Esophagus squamous epithelium (tissue), 5 donors: ENCODE measurements at places on chromosomes 3 and 15.

GRCh38 chr3:188305220-188305619, 151.3 kb downstream of the LPP start:
- no peak for DNase-seq

- DNase-seq = no peak
These were observed 149.1 kb downstream of the FNDC3B start for GRCh38 chr3:172188511-172188910.

DNA sequence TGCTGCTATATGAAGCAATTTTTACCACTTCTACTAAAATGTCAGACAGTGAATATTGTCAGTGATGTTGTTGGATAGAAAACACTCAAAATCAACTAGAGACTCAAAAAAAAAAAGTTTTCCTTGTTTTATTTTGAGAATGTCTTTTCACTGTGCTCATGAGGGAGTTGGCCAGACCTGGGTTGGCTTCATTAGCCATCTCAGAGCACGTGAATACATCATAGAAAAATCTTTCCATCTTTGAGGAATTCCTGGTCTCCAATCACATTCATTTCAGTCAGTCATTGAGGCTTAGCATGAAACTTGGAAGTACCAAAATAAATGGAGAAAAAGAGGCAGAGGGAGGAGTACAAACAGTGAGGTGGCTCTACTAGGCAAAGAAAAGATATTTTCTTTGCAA, 57.6 kb upstream of the CMSS1 start:
- no peak for DNase-seq

DNA sequence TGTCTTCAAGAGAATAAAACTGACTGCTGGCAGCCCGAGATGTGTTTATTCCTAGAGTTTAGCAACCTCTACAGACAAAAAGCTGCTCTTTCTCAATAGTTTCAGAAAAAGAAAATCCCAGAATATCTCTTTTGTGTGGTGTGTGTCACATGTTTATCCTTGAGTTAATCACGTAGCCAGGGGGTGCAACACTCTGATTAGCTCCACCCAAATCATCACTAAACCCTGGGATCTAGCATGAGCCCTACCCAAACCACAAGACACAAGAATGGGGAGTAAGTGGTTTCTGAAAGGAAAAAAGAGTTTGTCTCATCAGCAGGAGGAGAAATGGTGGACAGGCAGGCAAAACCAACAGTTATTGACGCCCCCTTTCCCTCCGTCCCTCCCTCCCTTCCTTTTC, 78.5 kb upstream of the AGBL1 start:
- no peak for DNase-seq

DNA sequence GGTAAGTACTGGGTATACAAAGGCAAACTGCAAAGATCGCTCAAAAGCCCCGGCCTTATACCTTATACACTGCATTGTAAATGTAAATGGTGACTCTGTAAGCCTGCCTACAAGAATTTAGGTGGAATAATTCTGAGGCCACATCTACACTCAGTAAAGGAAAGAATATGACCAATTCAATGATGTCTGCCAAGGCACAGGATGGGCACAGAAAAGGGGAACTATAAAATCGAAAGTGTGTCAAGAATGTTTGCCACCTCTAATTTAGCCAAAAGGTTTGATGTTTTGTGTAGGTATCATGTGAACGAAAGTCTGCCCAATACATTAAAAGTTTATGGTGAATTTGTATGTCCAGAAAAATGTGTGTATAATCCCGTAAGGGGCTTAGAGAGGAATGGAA, 96.1 kb downstream of the FOXP1 start:
- no peak for DNase-seq

DNA sequence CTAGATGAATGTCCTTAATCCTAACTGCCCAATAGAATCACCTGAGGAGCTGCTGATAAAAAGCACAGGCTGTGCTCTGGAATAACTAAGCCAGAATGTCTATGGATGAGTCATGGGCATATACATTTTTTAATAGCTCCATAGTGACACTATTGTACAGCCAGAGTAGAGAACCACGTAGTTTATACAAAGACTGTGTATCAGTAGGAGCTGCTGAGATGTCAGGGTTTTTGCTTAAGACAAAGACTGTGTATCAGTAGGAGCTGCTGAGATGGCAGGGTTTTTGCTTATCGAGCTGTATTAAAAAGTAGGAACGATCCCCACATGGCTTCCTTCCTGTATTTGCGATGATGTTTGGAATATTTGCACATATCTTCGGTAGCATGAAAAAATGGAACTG, 137.4 kb downstream of the SV2B start:
- DNase-seq = no peak

- DNase-seq = no peak
These were observed 48.7 kb upstream of the WDR72 start for GRCh38 chr15:53808058-53808706.

- no peak for DNase-seq
These were observed 314.9 kb upstream of the TMCO5A start for GRCh38 chr15:37619358-37620042.

DNA sequence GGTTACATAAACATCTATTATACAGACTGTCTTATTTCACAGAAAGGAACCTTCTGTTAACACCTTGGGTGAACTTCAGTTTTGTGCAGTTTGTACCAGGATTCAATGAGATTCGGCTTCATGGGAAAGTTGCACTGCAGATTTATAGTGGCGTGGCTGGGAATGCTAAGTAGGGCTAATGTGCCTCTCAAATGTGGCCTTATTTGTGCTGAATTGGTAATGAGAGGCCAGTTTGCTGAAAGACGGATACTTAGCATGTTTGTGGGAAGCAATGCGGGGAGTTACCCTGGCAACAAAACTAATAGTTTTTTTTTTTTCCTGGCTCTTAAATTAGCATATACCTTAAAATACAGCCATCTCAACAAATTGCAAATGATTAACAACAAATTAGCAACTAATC, 28.6 kb upstream of the CEMIP start:
- no peak for DNase-seq

DNA sequence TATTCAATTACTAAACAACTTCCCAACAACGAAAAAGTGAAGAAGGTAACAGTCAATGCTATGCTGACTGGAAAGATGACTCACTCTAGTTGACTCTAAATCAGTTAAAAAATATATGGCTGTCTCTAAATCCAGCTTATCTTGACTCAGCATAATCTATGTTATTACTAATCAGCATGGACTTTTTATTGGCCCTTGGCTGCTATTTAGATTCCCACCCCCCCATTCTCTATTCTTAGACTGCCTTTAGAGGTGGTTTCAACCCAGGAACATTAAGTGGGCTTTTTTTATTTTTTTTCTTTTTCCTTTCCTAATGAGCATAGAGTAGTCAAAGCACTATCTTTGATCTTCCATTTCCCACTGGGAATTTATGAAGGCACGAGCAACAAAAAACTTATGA, 1.9 kb downstream of the PCOLCE2 start:
- DNase-seq = no peak

- DNase-seq = no peak
These were observed at the start of gene TNNC1 for GRCh38 chr3:52453496-52454249. Gene TNNC1, minus strand, starts transcription at chr3:52454041. Its CDS starts 26 bp downstream, at chr3:52454015.

DNA sequence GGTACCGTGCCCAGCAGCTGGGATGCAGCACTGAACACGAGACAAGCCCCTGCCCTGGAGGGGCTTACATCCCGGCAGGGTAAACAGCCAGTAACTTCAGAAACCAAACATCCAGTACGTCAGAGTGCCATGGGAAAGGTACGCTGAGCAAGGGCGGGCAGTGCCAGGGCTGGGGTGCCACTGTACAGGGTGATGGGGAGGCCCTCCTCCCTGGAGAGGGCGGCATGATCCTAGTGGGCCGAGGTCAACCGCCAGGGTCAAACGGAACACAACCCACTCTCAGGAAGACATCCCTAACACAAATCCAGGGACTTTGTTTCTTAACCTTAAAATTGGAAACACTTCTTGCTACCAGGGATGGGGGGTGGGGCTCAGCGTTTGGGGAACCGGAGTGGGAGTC, 16.0 kb upstream of the ANPEP start:
- no peak for DNase-seq

GRCh38 chr3:179266701-179267211, 15.8 kb upstream of the KCNMB3 start:
- DNase-seq = no peak

- DNase-seq = no peak
These were observed 37.0 kb downstream of the PARP16 start for GRCh38 chr15:65249641-65250040.

DNA sequence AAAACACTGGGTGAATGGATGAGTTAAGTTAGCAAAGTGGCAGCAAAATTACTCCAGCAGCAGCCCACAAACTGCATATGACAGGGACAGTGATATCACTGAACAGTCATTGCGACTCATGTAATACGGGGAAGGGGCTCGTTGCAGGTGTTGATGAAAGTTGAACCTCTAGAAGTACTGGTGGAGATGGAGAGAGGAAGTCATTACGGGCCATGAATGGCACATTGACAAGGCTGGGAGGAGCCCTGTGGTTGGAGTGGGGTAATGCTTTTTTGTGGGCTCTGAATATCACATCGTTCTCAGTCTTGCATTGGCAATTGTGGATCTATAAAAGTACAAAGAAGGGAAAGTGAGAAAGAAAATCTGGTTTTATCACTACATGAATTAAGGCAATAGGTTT, 278.1 kb downstream of the ZPLD1 start:
- DNase-seq = no peak

DNA sequence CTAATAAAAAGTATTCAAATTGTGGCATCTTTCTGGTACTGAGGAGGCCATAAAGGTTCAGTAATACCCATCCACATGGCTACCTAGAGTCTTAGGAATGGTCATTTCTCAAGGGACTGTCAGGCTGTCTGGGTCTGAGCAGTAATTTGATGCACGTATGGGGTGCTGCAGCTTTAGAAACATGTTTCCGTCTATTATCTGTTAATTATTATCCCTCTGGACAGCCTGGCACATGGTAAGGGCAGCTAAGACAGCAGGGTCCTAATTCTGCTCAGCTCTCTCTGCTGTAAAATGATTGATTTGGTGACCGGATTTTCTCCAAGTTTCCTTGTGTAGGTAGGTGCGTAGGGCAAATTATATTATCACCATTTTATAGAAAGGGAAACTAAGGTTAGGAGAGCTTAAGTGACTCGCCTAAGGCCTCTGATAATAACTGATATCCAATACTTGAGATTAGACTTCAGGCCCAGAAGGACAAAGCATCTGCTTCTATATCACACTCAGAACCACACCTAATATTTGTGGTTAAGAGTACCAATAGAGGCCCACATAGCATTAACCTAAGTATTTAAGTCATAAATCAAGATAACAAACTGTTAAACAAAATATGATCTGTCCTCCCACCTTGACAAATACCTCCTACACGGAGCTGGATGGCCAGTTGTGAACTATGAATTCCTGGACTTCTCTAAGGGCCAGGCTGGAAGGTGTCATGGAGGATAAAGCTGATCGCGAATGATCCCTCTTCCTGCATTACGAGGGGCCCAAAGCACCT, 2.9 kb upstream of the RAP2B start:
- no peak for DNase-seq

DNA sequence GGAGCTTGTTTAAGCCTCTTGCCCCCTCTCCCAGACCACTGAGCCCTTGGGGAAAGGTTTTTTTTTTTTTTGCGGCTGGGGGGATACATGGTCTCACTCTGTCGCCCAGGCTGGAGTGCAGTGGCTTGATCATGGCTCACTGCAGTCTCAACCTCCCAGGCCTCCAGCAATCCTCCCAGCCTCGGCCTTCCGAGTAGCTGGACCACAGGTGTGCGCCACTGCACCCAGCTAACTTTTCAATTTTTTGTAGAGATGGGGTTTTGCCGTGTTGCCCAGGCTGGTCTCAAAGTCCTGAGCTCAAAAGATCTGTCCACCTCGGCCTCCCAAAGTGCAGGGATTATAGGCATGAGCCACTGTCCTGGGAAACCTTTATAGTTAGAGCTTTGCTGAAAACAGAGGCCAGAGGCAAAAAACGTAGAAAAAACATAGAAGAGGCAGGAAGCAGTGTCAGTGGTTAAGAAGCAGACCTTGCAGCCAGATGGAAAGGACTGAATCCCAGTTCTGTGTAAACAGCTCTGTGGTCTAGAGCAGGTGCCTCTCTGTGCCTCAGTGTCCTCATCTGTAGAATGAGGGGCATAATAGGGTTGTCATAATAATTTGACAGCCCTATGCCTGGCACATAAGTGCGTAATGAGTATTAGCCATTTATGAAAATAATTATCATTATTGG, 33.1 kb downstream of the CMTM7 start:
- DNase-seq = no peak

- DNase-seq = no peak
These were observed 17.6 kb upstream of the CD47 start for GRCh38 chr3:108108416-108108815.

DNA sequence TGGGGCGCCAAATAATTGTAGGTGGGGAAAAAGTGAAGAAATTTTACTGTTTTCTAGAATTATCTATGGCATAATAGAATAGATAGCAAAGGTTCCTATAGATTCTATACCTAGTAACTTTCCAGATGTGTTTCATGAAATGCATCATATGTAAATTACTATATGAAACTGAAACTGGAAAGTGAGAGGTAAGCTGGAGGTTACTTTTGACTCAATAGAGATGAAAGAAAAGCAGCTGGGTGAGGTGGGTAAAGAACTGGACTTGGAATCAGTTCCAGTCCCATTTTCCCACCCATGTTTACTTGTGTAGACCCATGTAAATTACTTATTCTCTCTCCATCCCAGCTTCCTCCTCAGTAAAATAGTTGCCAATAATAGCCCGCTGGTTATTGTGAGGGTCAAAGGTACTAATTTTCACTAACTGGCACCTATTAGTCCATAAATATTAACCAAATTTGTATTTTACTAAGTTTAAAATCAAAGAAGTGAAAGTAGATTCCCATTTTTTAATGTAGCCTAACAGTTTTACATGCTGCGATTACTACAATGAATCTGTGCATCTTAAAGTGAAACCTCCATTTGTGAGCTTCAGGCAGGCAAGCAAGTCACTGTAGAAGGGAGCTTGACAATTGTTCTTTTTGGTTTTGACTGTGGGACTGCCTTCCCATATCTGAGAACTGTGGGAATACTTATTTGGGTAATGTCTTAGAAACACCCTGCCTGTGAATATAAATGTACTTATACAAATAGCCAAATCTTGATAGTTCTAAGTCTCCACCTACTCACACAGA, 312.1 kb downstream of the SLC9A9 start:
- DNase-seq = no peak

DNA sequence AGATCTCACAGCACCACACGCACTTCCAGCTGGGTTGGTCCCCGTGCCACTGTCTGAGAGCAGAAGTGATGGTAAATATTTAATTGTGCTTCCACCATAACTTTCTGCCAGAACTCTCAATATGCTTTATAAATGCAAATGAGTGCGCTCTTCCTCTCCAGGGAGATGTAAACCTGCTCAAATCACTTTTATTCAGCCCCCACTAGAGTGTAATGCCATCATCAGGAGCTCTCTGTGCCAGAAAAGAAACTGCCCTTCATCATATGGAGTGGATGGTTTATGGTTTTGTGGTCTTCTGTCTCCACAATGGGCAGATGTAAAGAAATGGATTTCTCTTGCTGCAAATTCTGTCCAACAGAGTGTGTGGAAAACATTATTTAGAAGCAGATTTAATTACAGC, 127.0 kb downstream of the EPHB1 start:
- no peak for DNase-seq

DNA sequence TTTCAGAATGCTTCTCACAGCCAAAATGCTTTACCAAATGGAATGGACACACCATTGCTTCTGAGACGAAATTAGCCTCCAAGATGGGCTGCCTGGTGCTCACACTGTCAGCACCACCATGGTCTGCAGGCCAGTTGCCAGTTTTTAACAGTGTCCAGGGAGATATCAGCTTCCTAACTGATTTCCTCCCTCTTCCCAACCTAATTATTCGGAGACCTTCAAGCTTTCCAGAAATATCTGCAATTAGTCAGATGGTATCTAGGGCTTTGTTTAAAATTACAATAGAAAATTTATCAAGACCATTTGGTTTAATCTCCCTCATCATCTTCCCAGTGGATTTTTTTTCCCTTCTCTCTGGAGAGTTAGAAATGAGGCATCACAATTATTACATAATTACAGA, 287.5 kb downstream of the ZPLD1 start:
- no peak for DNase-seq
